Fibroblast of lung (primary cell): ENCODE measurements at places on chromosomes 1 and 21. TPM values are rescaled to one million over a fixed set of nuclear protein-coding genes. Genes with fewer than 3 reads are reported as not detected.

DNA sequence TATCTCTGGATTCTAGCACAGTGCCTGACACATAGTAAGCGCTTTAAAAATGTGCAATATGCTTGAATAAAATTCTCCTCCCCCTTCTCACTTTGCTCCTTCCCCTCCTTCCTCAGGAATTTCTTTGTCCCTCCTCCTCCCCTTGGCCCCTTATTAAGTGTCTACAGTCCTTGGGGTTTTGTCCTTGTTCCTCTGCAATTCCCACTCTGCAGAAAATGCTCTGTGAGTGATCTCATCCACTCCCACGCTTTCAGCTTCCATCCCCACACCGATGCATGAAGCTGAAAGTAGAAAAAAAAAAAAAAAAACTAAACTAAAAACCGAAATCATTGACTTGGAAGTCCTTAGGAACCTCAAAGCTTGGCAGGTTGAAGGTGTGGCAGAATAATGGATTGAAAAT, 273.6 kb downstream of the RRAGC start:
- DNase-seq: peak; percentile 30
- H3K27me3 ChIP-seq: no peaks in the 10 kb centered on the region
- no peaks in the 10 kb centered on the region for H3K36me3 ChIP-seq

DNA sequence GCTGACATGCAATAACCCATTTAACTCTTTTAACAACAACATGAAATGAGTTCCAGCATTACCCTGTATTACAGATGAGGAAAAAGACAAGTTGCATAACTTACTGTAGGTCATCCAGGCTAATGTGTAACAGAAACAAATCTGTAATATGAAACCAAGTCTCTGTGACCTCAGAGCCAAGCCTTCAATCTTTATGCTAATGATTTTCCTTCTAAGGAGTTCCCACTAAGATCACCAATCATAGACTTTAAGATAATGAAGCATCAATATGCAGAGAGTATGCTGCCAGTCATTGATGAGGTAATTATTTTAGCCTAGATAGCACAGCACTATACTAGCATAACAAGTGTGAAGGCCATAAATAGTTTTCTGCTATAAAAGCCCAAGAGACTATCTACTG, 35.6 kb upstream of the RNPC3 start:
- no peak overlapping the region for H3K27ac ChIP-seq
- DNase-seq: peak; percentile 45
- H3K4me3 ChIP-seq: no peak overlapping the region
- no peaks in the 10 kb centered on the region for H3K4me1 ChIP-seq
- H3K36me3 ChIP-seq: no peaks in the 10 kb centered on the region

- DNase-seq: no peak
- H3K36me3 ChIP-seq: no peaks in the 10 kb centered on the region
- no peaks in the 10 kb centered on the region for H3K4me1 ChIP-seq
- no peaks in the 10 kb centered on the region for H3K27me3 ChIP-seq
Observed at GRCh38 chr21:31845151-31845729, 27.6 kb upstream of the HUNK start.

- peak overlapping the region; percentile 46 for H3K4me3 ChIP-seq
- H3K27me3 ChIP-seq: no peaks in the 10 kb centered on the region
- H3K27ac ChIP-seq: peak overlapping the region; percentile 97
- DNase-seq: peak; percentile 98
Observed at GRCh38 chr1:66563941-66564630, 30.1 kb downstream of the SGIP1 start.

DNA sequence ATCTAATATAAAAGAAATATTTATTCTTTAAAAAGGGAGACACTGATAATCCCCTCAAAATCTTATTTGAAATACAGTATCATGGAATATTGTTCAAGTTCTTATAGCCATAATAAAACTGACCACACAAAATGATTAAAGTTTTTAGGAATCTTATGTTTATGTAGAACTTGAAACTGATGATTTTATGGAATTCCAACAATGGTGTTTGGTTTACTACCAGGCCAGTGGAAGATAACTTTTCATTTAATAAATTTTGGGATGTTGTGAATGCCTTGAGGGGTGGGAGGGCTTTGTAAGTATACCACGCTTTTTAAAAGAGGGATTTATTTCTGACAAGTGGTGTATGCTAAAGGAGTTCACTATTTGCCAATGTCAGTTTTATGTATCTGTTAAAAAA, 87.7 kb downstream of the RAB3GAP2 start:
- no peaks in the 10 kb centered on the region for H3K27me3 ChIP-seq
- no peaks in the 10 kb centered on the region for H3K4me1 ChIP-seq
- DNase-seq: no peak
- H3K4me3 ChIP-seq: no peak overlapping the region
- H3K36me3 ChIP-seq: no peaks in the 10 kb centered on the region

DNA sequence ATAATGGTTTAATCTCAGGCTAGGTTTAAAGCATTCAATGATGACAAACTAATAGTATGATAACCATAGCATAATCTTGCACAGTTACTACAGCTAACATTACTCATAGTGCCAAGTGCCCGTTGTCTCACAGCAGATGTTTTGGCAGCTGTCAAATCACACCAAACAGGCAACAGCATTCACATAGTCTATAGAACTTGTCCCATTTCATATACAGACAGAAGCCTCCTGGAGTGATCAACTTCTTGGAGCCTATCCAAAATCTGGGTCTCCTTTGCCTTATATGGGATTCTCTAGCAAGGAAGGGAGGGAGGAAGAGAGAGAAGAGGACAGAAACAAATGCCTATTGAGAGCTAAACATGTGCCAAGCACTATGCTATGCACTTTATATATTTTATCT, 250.6 kb upstream of the ZP4 start:
- no peaks in the 10 kb centered on the region for H3K27me3 ChIP-seq
- DNase-seq: no peak
- H3K27ac ChIP-seq: no peak overlapping the region
- no peak overlapping the region for H3K4me3 ChIP-seq
- H3K4me1 ChIP-seq: no peaks in the 10 kb centered on the region

GRCh38 chr1:8812081-8812480, 5.4 kb downstream of the RERE start:
- DNase-seq: peak; percentile 31
- H3K4me1 ChIP-seq: no peaks in the 10 kb centered on the region
- no peak overlapping the region for H3K4me3 ChIP-seq
- no peaks in the 10 kb centered on the region for H3K36me3 ChIP-seq
- no peak overlapping the region for H3K27ac ChIP-seq

GRCh38 chr1:110196917-110197765, 13.0 kb upstream of the KCNC4 start:
- no peaks in the 10 kb centered on the region for H3K36me3 ChIP-seq
- peaks cover 4% of the 10 kb centered on the region for H3K27me3 ChIP-seq
- no peaks in the 10 kb centered on the region for H3K4me1 ChIP-seq

The CSDE1 gene
- total RNA-seq: 915 and 1,392 TPM in 2 replicates

The CD247 gene
- total RNA-seq: not detected in 2 replicates

The ZSWIM5 gene
- total RNA-seq: 0.77 and 0.99 TPM in 2 replicates

The SEC16B gene
- 1.0 and 3.1 TPM in 2 replicates for total RNA-seq

The TTC39A gene
- 0.51 and 1.5 TPM in 2 replicates for total RNA-seq

The LRRC8B gene
- 0.77 and 0.83 TPM in 2 replicates for total RNA-seq
